ENCODE measurements at places on chromosomes 4 and X. TPM values are rescaled to one million over a fixed set of nuclear protein-coding genes. Genes with fewer than 3 reads are reported as not detected.

The TADA2B gene
- total RNA-seq, result 11.5 TPM

The GPC3 gene
- total RNA-seq, result not detected

The CRMP1 gene
- total RNA-seq, result not detected

The NFKB1 gene
- total RNA-seq, result 42.0 TPM

The CHM gene
- total RNA-seq, result 18.4 TPM

The ARR3 gene
- total RNA-seq, result not detected

The UFSP2 gene
- 26.7 TPM for total RNA-seq

The CCNB3 gene
- 0.77 TPM for total RNA-seq

The SPANXC gene
- not detected for total RNA-seq

All from endothelial cell of umbilical vein (primary cell).